ENCODE measurements at places on chromosomes 5 and 9. TPM values are rescaled to one million over a fixed set of nuclear protein-coding genes. Genes with fewer than 3 reads are reported as not detected.
A peak's percentile ranks its signal among the peaks of the same experiment; 100 is the strongest.

Gene SPATA31C1
- total RNA-seq = not detected

GRCh38 chr9:16575142-16575985 lies 295.1 kb downstream of the BNC2 start:
- DNase-seq = no peak

Gene GRXCR2
- not detected for total RNA-seq

- DNase-seq = no peak
These were observed 3.3 kb downstream of the SEPTIN8 start for GRCh38 chr5:132773601-132774355.

GRCh38 chr9:101437806-101438232 lies 2.2 kb upstream of the ALDOB start:
- DNase-seq = no peak

DNA sequence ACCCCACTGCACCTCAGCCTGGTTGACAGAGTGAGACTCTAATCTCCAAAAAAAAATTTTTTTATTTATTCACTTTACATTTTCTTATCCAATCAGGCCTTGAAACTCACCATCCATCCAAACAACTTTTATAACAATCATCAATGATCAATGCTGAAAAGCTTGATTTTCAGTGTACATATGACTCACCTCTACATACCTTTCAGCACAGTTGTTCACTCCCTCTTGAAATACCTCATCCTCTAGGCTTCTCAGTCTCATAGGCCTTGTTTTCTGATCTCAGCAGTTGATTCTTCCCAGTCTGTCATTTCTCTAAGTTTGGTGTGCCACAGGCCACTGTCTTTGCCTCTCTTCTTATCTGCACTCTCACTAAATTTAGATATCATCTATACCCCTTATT lies 36.2 kb downstream of the GRIN3A start:
- no peak for DNase-seq

DNA sequence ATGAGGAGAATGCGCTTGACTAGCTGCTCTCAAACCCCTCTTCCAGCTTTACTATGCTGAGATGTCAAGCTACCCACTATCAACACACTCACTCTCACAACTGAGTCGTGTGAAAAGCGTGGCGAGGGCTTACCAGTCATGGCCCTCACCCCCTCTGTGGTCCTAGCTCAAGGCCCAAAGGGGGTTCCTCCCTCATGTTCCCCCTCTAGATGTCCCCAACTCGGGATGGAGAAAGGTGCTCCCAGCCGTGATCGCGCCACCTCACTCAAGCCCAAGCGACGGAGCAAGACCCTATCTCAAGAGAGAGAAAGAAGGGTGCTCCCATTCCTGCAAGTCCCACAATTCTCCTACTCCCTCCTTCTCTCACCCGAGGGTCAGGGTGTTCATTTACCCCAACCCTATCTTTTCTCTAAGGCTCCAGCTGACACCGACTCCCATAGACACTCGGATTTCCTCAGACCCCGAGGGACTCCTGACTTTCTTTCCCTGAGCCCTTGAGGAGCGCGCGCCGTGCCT lies 559 bp downstream of the SLC38A9 start:
- DNase-seq = no peak

- no peak for DNase-seq
These were observed 249.2 kb upstream of the IRX4 start for GRCh38 chr5:2131826-2132496.

Gene FGF18
- 0.37 TPM for total RNA-seq

GRCh38 chr5:68217528-68217927 lies 2.0 kb downstream of the PIK3R1 start:
- DNase-seq = no peak

Gene UHRF2
- 27.8 TPM for total RNA-seq

DNA sequence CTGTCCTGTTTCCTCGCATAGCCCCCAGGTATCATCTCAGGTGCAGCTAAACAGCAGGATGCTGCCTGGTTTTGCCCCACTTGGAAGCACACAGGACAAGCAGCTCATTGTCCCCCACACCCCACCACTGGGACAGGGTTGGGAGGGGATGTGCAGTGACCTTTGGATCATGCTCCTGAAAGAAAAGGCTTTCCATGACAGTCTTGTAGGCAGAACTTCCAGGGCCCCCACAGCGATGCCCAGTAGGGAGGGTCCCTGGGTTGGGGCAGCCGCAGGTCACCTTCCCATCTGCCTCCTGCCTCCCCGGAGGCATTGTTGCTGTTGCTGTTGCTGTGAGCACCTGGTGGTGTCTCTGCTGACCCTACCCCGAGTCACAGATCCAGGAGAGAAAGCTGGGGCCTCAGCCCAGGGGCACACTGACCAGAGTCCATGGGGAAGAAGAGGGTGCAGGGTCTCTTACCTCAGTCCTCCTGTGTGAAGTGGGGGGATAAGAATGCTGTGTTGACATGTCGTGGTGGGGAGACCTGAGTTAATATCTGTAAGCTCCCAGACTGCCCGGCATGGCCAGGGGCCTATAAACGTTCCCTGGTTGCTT lies 8.5 kb downstream of the CEP72 start:
- DNase-seq = no peak

- peak; percentile 89 for DNase-seq
These were observed 42.9 kb upstream of the AFAP1L1 start for GRCh38 chr5:149228618-149229297.

Gene KCNIP1
- not detected for total RNA-seq

Gene IL9
- total RNA-seq = not detected

Gene ANKRD31
- total RNA-seq = not detected

Measured in HT-29 (cell line).